ENCODE measurements at places on chromosomes 1 and 21.
A peak's percentile ranks its signal among the peaks of the same experiment; 100 is the strongest.

DNA sequence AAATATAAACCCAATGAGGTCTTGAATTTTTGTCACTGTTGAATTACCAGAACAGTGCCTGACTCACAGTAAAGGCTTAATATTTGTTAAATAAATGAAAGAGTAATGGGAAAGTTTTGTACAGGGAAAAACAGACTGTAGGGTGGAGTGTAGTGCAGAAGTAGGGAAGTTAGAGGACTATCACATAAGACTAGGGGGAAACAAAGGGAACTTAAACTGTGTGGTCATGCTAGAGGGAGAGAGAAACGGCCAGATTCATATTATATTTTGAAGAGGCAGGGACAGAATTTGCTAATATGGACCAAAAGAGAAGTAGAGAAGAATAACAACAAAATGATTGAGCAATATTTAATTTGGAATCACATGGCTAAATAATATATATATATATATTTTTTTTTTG, 14.8 kb downstream of the CTSK start:
- DNase-seq: no peak

GRCh38 chr1:10586125-10586524, 111.4 kb downstream of the PEX14 start:
- DNase-seq: no peak

DNA sequence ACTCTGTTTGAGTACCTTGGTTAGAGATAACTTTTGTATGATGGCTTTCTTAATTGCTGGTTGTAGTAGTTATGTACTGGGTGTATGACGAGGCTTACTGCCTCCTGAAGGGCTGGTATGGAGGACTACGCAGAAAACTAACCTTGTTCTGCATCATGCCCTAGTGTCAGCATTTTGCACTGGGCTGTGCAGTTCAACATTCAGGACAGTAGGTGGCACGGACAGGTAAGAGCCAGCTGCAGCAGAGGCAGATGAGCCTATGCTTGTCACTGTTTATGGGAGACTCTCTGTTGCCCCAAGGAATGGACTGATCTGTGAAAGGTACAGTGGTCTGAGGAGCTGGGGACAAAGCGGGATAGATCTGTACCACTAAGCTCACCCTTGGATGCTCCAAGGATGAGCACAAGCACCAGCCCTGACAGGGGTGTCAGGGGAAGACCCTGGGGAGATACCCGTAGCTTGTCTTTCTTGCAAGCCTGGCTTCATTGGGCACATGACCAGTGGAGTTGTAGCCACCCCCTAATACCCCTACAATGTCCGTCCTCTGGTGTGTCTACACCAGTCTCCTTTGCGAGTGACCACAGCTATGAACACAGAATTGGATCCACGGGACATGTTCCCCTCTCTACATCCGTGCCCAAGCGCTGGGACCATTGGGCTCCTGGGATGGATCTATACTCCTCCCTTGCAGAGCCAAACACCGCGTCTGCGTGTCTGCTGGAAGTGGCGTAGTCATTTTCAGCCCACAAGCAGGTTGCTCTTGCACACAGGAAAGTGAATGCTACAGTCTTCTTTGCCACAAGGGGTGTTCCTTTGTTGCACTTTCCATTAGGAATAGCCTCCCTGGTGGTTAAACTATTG, 51.1 kb upstream of the CFHR3 start:
- DNase-seq: peak; percentile 25

DNA sequence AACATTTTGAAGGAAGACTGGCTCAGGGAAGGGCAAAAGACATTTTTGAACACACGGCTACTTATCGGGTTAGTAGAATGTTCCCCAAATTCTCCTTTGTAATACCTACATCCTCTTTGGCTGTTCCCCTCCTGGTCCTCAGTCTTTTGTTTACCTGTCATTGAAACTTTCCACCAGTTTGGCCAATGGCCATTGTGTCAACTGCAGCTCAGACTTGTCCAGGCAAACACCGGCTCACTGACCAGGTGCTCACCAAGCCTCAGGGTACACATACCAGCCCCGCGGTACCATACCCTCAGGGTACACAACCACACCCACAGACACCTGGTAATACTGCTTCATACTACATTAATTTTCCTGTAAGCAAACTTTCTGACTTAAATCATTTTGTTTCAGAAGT, 84.8 kb upstream of the ZNF648 start:
- no peak for DNase-seq

- DNase-seq: no peak
Observed at GRCh38 chr1:202349206-202349928, 868 bp downstream of the PPP1R12B start.

DNA sequence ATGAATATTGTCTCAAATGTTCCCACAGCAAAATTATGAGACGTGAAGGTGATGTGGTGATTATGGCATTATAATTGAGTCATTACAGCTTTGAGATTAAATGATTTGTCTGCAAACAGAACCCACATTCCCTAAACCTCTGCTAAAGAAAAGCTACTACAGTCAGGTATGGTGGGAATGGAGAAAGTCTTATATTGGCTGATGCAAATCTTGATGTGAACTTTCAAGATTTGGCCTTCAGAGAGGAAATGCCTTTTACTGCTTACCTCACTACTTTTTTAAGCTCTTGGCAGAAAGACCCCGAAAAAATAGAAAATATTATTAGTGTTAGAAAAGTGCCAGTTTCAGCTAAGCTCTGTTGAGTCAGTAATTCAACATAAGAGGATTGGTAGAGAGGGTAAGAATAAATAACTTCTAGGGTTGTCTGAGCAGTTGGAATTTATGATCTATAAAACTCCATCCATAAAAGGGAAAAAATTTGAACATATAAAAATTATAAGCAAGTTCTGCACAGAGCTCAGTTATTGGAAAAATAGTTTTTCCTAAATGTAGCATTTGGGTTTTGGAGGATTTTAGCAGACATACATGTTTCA, 47.8 kb upstream of the RGS5 start:
- no peak for DNase-seq

DNA sequence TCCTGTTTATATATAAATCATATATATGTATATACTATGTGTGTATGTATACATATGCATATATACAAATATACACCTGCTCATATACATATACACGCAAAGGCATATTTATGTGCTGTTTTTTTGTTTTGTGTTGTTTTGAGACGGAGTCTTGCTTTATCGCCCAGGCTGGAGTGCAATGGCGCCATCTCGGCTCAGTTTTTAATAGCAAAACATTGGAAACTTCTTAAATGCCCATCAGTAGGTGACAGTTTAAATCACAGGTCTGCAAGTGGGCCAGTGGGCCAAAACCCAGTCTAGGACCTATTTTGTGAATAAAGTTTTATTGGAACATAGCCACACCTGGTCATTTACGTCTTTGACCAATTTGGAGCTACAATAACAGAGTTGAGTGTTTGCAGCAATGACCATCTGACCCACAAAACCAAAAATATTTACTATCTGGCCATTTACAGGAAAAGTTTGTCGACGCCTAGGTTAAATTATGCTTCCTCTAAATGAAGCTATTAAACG, 132.3 kb downstream of the TOMM20 start:
- no peak for DNase-seq

- DNase-seq: no peak
Observed at GRCh38 chr1:163842571-163842970, 520.8 kb downstream of the NUF2 start.

- no peak for DNase-seq
Observed at GRCh38 chr1:30738040-30738714, 14.8 kb upstream of the MATN1 start.

- DNase-seq: no peak
Observed at GRCh38 chr1:161935264-161935663, 88.4 kb downstream of the OLFML2B start.

- DNase-seq: no peak
Observed at GRCh38 chr1:246647113-246647512, 77.1 kb upstream of the SCCPDH start.

DNA sequence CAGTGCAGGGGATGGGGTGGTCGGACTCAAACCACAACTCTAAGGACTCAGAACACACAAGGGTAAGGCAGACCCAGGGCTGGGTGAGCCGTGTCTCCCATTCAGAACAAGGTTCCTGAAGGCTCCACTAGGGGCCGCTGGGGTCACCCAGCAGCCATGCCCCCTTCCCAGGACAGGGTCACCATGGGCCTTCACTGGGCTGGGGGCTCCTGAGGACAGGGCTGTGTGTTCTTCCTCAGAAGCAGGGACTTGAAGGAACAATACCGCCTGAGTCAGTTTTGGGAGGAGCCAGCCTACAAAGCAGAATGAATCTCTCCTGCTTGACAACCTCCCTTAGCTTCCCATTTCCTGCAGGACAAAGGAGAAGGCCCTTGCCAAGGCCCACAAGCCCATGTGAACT, 15.4 kb downstream of the RIMS3 start:
- no peak for DNase-seq

All from RWPE1 (cell line).